Myocyte (in vitro differentiated cells): ENCODE measurements at places on chromosomes 1 and 21. TPM values are rescaled to one million over a fixed set of nuclear protein-coding genes. Genes with fewer than 3 reads are reported as not detected.

CTTNBP2NL gene
- total RNA-seq: 11.8 and 12.2 TPM in 2 replicates

SLC9C2 gene
- total RNA-seq: 0.03 TPM in 1 of 2 replicates, not detected in the other

FAM78B gene
- not detected in 2 replicates for total RNA-seq

RPAP2 gene
- total RNA-seq: 15.2 and 16.4 TPM in 2 replicates

AADACL4 gene
- not detected in 2 replicates for total RNA-seq

RGSL1 gene
- total RNA-seq: not detected in 2 replicates

BCL2L15 gene
- total RNA-seq: 0.37 and 4.4 TPM in 2 replicates

PLA2G4A gene
- total RNA-seq: not detected in 2 replicates
